ENCODE measurements at places on chromosomes 7 and 10.

GRCh38 chr10:86535132-86535882 lies 13.7 kb upstream of the WAPL start:
- DNase-seq: no peak

GRCh38 chr10:114259824-114260223 lies 20.8 kb downstream of the VWA2 start:
- no peak for DNase-seq

DNA sequence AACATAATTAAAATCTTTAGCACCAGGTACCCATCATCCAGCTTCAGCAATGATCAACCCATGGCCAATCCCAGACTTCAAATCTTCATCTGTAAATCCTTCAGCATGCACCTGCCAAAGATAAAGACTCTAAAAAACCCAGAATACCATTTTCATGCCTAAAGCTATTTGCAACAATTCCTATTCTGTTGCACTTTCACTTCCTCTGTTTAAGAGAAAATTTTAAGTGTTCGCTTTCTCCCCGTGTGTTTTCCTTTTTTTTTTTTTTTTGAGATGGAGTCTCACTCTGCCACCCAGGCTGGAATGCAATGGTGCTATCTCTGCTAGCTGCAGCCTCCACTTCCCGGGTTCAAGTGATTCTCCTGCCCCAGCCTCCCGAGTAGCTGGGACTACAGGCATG lies 31.8 kb upstream of the HTR5A start:
- DNase-seq: no peak

GRCh38 chr10:132239126-132240031 lies 52.6 kb downstream of the DPYSL4 start:
- DNase-seq: no peak

GRCh38 chr10:27482984-27483956 lies 20.8 kb upstream of the RAB18 start:
- DNase-seq: no peak

DNA sequence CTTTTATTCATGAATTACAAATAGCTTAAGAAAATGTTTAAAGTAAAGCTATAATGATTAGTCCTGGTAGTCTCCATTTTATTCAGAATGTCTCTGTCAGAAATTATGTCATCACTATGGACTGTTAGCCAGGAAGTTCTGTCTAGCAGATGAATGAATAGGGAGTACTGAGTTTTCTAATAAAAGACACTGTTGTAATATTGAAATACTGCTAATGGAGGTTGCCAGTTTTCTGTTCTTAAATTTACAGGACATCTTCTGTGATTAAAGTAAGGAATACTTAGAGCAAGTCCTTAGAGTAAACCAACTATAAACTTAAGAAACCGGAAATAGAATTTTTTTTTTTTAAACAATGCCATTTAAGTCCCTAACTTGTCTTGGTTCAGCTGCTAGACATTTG lies 309.8 kb downstream of the ADK start:
- no peak for DNase-seq

- DNase-seq: no peak
Observed at GRCh38 chr7:158996214-158997109, 140.1 kb downstream of the DYNC2I1 start.

GRCh38 chr7:107147464-107148393 lies 21.1 kb upstream of the HBP1 start:
- no peak for DNase-seq

DNA sequence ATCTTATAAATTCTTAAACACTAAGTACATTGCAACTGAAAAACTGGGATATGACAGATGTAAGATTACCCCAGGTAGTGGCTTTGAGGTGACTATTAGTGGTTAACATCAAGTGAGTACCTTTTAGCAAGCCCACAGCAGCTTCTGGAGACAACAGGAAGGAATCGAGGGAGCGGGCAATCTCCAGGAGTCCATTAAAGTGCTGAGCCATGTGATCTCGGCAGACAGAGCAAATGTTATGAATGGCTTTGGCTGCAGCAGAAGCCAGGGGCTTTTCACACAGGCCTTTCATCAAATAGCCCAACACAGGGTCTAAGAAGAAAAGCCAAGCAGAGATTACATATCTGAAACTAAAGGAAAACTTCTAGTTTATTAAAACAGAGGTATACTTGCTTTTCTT lies 48.9 kb downstream of the IRF5 start:
- no peak for DNase-seq

DNA sequence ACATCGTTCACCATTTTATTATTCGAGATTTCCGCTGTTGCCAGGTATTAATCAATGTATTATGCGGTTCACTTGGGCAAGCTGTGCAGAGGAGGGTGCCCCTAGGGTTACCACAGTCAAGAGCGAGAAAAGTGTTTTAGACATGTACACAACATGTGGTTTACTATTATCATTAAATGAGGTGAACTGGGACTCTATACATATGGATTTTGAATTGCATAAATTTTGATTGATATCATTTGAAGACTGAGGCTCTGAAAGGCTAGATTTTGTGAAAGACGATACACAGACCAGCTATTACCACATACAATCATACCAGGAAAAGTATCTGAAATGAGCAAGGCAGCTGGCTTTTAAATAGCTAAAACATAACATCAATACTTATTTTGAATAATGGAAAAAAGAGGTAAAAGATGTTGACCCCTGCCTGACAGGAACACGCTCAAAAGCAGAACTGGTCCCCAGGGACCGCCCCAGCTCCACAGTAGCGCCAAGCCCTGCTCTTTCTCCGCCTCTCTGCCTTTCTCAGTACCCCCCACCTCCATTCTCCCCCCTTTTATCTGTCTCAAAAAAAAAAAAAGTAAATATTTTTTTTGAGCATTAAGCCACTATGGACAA lies 413.4 kb upstream of the MKI67 start:
- DNase-seq: no peak

GRCh38 chr10:64271983-64272382 lies 750.8 kb downstream of the REEP3 start:
- no peak for DNase-seq
